ENCODE measurements at places on chromosomes 7 and 10.
A peak's percentile ranks its signal among the peaks of the same experiment; 100 is the strongest.

- DNase-seq = no peak
These were observed 117.3 kb upstream of the PALS2 start for GRCh38 chr7:24455813-24456525.

GRCh38 chr10:118832241-118832651 lies 77.5 kb upstream of the CACUL1 start:
- DNase-seq = no peak

DNA sequence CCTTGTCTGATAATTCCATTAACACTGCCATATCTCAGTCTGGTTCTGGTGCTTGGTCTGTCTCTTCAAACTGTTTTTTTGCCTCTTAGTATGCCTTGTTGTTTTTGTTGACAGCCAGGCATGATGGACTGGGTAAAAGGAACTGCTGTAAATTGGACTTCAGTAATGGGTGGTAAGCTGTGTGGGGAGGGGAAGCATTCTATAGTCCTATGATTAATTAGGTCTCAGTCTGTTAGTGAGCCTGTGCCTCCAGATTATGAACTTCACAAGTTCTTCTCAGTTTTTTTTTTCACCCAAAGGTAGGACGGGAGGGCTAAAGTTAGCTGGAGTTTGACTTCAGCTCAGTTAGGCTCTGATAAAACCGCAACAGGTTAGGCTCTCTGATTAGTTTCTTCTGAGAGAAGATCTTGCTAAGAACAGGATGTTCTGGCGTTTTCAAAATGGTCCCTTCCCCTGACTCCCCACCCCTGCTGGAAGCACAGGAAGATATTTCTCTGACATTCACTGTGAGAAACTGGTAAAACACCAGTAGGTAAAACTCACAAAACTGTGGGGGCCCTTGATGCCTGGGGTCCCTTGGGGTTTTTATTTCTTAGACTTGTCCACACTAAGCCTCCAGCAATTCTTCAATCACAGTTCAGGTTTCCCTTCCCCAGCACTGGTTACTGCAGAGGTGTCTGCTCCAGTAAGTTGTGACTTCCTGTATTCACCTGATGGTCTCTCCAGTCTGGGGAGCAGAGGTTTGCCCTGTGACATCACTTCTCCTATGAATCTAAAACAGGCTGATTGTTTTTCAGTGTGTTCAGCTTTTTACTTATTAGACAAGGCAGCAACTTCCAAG lies 43.3 kb upstream of the CCDC71L start:
- no peak for DNase-seq

- no peak for DNase-seq
These were observed 34.2 kb downstream of the MTURN start for GRCh38 chr7:30168835-30169573.

DNA sequence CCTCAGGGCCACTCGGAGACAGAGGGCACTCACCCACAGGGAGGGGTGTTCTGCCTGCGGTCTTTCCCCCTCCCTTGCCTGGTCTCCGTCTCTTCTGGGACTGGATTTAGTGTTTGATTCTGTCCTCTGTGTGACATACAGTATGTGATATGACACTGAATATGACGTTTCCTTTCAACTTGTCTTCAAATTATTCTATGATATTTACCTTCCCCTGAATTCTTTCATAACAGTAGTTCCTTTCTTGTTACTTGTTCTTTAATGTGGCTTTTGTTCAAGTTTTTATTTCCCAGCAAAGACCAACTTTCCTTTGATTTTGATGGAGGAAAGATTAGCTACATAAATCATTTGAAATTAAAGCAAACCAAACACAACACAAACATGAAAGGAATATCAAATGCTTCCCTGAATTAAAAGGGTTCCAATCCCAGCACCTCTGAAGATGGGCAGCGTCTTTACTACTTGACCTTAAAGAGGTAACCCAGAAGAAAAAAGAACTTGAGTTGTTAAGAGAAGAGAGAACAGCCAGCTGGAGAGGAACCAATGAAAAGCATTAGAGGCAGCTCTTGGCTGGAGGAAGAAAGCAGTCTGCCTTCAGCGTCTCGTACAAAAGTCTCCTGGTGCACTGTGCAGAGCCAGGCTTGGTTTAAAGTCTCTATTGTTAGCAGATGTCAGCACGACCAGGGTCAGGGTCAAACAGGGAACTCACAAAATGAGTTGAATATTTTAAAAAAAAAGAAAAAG lies 18.3 kb upstream of the RHEB start:
- no peak for DNase-seq

DNA sequence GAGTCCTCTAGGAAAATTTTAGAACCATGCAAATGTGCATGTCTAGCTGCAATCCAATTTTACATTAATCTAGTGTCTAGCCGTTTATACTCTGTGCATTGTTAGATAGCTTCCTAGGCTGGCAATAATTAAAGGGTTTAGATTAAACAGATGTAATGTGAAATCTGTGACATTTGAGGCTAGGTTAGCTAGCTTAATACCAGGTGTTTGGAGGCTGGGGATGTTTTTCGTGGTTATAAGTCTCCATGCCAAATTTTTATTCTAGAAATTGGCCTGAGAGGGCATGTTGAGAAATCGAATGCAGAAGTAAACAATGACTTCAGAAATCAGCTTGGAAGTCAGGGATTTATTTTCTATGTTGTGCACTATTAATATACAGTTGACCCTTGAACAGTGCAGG lies 94.2 kb downstream of the ST7 start:
- no peak for DNase-seq

- no peak for DNase-seq
These were observed 52.5 kb downstream of the DGKB start for GRCh38 chr7:14850039-14850438.

DNA sequence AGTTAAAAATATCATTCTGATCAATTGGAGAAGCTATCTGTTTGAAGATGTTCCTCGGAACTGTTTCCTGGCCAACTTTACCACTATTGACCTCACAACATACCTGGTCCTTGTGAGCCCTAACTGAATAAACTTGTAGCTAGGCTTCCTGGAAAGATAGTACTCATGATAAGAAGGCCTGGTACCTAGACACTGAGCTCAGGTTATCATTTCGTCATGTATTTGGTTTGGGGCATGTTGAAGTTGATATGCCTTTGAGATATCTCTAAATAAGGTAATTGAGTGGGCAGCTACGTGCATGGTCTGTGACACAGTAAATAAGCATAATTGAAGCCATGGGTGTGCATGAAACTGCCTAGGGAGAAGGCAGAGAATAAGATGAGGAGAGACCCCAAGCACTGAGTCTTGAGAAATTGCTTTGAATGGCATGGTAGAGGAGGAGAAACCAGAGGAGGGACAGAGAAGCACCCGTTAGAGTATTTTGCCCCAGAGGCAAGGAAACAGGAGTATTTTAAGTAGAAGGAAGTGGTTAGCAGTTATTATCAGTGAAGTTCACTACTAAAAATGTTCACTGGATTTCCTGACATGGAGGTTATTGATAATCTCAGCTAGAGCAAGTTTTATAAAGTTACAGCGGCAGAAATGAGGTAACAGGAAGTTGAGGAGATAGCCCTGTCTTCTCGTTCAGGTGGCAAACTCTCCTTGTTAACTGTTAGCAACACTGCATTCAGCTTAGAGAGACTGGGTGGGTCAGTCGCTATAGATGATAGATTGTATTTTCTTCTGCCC lies 55.6 kb downstream of the CC2D2B start:
- no peak for DNase-seq

GRCh38 chr10:131480861-131481260 lies 169.3 kb upstream of the TCERG1L start:
- DNase-seq = peak; percentile 49

DNA sequence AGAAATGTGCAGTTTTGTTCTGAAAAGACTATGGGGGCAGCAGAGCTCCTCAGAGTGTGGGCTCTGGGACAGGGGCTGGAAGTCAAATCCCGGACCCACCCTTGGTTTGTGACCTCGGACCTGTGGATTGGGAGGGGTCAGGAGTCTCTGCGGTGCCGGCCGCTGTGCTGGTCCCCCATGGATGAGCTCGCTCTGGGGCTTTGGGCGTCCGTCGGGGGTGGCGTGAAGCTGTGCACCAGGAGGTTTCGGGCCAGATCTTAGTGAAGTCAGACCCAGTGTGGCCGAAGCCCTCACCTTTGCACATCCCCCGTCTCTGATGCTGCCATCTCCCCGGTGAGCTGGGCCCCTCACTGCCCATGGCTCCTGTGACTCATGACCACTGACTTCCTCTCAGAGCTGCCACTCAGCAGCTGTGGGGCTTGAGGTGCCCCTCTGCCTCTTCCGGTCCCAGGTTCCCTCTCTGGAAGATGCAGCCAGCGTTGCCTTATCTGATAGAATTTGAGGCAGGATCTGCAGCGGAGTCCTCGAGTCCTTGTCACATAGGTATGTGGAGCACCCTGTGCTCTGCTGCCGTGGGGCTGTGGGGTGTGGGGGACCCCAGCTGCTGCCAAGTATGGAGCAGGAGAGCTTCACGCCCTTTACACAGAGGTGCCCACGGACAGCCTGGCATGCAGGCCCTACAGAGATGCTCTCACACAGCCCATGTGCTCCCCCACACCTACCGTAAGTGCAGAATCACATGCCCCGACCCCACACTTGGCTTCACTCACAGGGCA lies 11.4 kb upstream of the SCART1 start:
- no peak for DNase-seq

GRCh38 chr10:35822316-35822715 lies 180.2 kb upstream of the FZD8 start:
- DNase-seq = no peak

DNA sequence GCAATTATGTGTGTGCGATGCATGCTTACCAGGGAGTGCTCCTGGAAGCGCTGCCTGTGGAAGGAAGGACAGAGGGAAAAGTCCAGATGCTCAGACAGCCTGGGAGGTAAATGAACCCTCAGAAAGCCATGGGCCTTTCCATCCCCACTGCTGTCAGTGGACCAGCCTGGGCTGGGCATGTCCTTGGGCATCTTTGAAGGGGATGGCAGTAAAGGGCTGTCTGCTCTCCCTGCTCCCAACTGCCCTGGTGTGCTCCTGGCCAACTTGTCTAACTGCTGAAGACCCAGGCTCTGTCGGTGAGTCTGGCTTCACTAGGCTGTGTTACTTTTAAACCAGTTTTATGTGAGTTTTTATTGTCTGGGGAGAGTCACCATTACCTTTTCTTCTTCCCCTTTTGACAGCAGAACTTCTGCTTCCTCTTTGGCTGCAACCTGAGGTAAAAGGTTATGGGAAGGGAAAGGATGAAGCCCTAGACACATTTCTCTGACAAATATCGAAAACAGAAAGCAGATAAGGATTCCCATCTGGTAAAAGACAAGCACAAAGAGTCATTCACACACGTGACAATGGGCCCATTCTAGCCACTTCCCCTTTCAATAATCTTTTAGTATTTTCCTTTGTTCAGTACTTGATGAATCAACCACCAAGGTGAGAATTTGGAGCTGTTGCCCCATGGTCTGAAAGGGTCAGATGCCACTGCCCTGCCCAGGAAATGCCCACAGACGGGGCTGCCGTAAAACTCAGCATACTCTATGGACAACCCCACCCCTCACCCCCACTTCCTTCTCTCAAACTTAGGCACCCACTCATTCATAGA lies 27.6 kb upstream of the PIK3AP1 start:
- DNase-seq = no peak

DNA sequence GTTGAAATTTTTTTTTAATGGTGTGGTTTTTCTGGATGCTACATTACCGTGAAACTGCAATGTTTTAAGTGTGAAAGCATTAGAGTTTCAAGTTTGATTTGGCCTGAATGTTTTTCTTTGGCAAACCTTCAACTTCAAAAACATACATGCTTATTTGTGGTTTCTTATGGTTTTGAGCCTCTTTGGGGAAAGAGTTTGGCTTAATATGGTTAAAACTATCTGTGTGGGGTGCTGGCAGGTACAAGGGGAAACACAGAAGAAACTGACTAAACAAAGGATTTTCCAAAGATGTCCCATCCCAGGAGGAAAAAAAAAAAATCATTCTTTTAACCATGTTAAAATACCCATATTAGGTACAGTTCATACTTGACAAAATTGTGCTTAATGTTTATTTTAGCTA lies 121.1 kb downstream of the HGF start:
- no peak for DNase-seq

DNA sequence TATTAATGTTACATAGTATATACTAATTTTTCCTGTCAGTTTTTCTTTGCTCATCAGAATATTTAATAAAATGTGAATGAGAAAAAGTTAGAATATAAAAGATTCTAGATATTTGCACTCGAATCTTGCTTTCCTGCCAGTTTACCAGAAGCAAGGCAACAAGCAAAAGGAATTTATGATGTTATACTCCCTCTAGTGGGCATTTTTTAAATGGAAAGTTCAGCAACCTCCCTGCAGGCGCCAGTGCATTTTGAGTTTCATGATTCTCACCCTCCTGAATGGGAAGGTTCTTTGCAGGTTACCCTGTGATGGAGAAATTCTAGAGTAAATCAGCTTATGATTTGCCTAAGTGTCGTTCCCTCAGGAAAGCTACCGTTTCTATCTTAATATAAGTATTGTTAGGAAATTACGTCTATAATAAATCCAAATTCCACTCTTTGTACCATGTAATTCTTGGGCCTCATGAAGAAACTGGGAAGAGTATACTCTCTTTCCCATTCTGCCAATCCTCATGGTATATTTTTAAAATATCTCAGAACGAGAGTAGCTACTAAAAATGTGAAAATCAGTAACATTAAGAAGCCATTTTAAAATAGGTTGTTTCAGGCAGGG lies 350.0 kb downstream of the CRPPA start:
- peak; percentile 33 for DNase-seq

DNA sequence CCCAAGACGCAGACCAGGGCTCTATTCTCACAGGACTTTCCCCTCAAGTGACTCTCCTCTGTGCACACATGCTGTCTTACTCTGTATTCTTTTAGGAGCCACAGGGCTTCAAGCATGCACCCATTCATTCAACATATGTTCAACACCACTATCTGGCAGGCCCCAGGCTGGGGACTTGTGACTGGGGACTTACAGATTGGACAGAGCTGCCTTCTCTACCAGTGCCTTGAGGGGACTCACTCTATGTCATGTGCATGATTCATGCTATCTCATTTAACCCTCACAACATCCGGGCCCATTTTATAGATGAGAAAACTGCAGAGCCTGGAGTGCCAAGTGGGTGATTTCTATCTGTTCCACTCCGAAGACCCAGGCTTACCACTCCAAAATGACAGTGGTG lies 34.3 kb downstream of the MYL10 start:
- no peak for DNase-seq

- peak; percentile 39 for DNase-seq
These were observed 153.3 kb downstream of the STK31 start for GRCh38 chr7:23863209-23863787.

- DNase-seq = no peak
These were observed 77.6 kb downstream of the DENND2A start for GRCh38 chr7:140562926-140563481.

DNA sequence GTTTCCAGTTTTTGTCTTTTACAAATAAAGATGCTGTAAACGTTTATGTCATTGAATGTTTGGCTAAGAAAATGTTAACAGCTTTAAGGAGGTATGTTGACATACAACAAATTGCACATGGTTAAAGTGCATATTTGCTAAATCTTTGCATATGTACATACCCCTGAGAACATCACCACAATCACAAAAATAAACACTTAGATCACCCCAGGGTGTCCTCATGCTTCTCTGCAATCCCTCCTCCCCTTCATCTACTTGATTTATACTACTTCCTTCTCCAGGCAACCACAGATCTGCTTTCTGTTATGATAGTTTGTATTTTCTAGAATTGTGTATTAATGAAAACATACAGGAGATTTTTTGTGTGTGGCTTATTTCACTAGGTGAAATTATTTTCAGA lies 209.5 kb downstream of the GLRX3 start:
- peak; percentile 43 for DNase-seq
